IPS DF 6.9 (cell line): ENCODE measurements at places on chromosomes 1 and 21.
A peak's percentile ranks its signal among the peaks of the same experiment; 100 is the strongest.

- DNase-seq: peak; percentile 20
Measured at GRCh38 chr1:93061895-93062792, 16.9 kb upstream of the MTF2 start.

GRCh38 chr1:77511440-77511840, 171.0 kb downstream of the ZZZ3 start:
- no peak for DNase-seq

GRCh38 chr1:152673016-152673415, 2.1 kb upstream of the LCE2C start:
- DNase-seq: no peak

GRCh38 chr21:42570841-42571387, 57.3 kb downstream of the SLC37A1 start:
- DNase-seq: no peak

GRCh38 chr1:55916481-55916880, 662.9 kb downstream of the PLPP3 start:
- no peak for DNase-seq

- no peak for DNase-seq
Measured at GRCh38 chr1:6294890-6295556, 34.1 kb upstream of the GPR153 start.

DNA sequence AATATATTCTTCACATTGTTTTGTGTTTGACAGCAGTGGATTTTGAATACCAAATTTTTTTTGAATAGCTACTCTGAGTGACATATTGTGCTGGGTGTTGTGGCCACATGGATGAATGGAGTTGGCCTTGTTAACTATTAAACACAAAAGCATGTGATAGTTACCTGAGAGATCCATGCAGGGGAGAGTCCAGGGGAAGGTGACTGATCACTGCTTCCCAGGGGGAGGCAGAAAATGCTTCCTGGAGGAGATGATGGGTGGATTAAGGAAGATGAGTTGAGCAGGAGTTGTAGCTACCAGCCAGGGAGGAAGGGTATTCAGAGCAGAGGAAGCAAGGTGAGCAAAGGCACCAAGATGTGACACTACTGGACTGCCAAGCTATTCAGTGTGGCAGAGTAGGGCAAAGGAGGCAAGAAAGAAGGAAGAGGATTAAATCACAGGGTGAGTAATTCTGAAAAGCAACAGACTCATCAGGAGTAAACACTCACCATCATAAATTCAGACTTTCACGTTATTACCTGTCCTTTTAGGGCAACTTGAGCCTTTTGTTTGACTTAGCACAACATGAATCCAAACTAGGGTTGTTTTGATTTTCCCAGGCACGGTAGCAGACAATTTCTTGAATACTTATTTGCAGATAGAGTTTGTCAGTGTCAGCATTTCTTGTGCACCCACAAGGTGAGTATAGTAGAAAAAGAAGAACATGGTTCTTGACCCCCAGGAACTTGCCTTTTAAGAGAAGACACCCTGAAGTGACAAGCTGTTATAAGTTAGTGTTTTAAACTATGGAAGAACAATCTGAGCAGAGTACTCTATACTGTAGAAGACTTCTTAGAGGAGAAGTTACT, 4.2 kb downstream of the CD46 start:
- no peak for DNase-seq

- DNase-seq: no peak
Measured at GRCh38 chr1:103576065-103576464, 4.7 kb downstream of the AMY2B start.

DNA sequence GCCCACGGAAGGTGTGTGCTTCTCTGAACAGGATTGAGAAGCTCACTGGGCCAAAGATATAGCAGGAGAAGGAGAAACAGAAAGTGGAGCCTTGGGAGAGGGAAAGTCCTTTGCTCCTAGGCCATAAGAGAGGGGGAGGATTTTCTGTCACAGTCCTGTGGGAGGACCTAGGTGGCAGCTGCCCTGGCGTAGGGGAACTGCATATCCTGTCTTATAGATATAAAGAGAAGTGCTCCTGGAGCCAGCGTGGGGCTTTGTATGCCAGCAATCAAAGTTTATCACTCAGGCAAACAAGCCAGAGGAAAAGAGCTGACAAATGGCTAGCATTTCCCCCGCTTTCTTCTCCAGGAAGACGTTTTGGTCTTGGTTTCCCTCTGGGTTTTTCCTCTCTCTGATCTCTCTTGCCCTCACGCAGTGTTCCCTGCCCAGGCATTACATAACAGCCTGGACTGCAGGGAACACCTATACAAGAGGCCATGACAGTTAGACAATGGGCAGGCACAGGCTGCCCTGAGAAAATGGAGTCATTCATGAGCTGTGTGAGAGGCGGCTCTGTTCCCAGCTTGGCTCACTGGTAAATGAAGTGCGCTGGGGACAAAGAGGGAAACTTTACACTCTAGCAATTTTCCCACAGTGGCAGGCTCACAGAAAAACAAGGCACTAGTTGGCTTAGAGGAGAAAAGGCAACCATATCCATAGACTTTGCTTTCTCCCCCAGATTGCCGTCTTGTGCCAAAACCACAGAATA, 52.5 kb upstream of the ZNF648 start:
- DNase-seq: no peak

- DNase-seq: no peak
Measured at GRCh38 chr1:226730071-226730470, 9.0 kb downstream of the ITPKB start.

- no peak for DNase-seq
Measured at GRCh38 chr21:35377505-35378090, 328.5 kb upstream of the RUNX1 start.

GRCh38 chr1:17674726-17675500, 80.2 kb upstream of the ACTL8 start:
- no peak for DNase-seq

DNA sequence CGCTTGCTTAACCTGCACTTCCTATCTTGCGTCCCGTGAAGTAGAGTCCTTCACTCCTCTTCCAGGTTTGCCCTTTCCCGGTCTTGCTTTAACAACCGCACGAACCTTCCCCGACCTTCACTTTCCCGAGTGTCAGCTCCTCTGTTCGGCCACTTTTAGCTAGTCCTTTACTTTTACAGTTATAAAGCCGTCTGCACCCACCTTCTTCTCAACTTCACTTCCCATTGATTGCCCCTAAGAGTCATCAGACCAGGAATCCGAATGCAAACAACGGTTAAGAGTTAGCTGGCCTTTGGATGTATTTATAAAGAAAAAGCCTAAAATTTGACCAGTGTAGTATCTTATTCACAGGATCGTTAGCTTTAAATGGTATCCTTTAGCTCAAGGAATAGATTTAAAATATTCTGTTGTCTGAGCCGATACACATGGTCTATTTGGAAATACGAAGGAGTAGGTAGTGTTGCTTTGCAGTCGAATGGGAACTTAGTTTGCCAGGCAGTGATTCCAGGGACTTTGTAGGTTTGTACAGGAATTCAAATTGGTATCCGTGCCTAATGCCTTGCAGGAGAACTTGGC, 1.4 kb downstream of the PPP2R5A start:
- no peak for DNase-seq

GRCh38 chr1:165114022-165114888, 242.3 kb downstream of the LMX1A start:
- peak; percentile 60 for DNase-seq

GRCh38 chr1:172977296-172978017, 73.3 kb downstream of the TNFSF18 start:
- DNase-seq: no peak

DNA sequence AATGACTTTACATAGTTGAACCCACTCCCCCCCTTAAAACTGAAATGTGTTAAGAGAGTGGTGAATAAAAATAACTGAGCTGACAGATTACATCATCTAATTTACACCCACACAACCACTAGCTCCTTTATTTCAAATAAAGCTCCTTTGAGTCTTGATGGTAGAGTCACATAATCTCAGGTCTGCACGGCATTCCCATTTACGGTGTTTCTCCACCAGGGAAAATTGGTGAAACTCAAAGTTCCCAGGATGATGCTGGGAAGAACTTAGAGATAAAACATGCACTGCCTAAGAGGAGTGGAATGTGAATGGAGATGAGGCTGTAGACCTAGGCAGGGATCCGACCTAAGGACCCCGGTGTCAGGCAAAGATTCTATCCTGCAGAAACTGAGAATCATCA, 727.8 kb upstream of the ADAMTS5 start:
- peak; percentile 7 for DNase-seq

DNA sequence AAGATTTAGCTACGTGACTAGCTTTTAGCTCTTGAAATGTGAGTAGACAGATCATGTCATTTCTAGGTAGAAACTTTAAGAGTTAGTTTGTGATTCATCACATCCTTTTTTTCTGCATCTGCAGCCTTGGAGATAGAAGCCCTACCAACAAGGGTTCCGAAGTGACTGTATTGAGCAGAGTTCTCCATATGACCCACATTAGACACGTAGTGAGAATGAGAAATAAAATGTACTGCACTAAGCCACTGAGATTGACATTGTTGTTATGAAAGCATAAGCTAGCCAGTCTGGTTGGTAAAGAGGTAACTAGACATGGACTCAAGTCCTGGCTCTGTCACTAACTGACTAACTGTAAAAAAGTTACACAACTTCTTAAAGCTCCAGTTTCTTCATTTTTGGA, 296.1 kb downstream of the PDE4B start:
- no peak for DNase-seq

DNA sequence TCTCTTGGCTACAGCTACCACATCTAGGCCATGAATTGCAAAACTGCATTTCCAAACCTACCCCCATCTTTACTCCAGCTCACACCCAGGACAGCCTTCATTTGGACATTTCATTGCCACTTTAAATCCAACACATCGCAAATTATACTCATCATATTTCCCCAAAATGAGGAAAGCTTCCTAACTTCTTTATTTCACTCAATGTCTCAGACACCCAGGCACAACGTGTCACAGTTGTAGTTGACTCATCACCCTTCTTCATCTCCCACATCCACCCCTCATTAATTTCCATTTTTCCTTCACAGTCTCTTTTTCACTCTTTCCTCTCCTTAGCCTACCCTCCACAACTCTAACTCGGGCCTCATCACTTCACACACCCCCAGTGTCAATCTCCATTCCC, 6.7 kb downstream of the OTUD7B start:
- no peak for DNase-seq

- no peak for DNase-seq
Measured at GRCh38 chr1:234699795-234700665, 90.1 kb upstream of the IRF2BP2 start.

GRCh38 chr1:79133774-79134364, 127.3 kb upstream of the ADGRL4 start:
- no peak for DNase-seq

GRCh38 chr1:162985816-162986435, 83.2 kb upstream of the RGS4 start:
- DNase-seq: no peak

GRCh38 chr1:87781554-87781953, 452.9 kb downstream of the LMO4 start:
- no peak for DNase-seq

DNA sequence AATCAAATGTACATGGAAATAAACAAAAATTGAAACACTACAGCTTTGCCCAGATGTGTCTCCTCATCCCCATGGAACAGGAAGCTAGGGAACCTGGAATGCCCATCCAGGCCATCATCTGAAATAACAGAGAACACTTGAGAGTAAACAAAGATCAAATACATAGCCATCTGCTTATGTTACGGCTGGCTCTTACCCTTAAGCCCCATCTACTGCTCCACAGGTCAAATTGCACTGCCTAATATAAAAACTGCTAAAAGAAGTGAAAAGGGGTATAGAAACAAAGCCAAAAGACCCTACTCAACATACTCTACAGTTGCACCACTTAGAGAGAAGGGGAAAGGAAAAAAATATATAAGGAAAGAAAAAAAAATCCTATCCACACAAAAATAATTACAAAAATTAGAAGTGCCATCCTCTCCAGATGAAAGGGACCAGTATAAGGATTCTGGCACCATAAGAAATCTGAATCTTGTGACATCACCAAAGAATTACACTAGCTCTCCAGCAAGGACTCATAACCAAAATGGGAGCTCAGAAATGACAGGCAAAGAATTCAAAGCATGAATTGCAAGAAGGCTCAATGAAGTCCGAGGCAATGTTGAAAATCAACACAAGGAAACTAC, 26.9 kb downstream of the OR6Y1 start:
- DNase-seq: no peak

GRCh38 chr1:187143783-187144182, 315.0 kb downstream of the PLA2G4A start:
- DNase-seq: no peak

- DNase-seq: no peak
Measured at GRCh38 chr21:15592271-15592860, 137.4 kb upstream of the USP25 start.

DNA sequence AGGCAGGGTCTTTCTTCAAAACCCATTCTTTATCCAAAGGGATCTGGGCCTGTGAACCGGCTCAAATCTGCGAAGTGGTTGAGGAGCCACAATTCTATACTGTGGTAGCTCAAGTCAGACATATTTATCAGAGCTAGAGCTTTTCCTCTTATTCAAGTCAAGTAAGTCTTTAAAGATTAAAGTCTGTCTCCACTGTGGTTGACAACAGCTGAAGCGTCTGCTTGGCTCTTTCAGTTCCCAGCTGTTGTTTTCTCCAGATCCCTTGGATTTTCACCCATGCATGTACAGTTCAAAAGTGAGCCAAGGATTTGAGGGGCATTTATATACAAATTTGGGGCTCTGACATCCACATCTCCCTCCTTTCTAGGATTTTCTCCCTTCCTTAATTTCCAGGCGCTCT, 66.9 kb downstream of the C1orf185 start:
- no peak for DNase-seq

- no peak for DNase-seq
Measured at GRCh38 chr1:244881552-244882280, 17.4 kb upstream of the HNRNPU start.

- no peak for DNase-seq
Measured at GRCh38 chr1:152048416-152049009, 11.7 kb upstream of the S100A11 start.

GRCh38 chr1:57192222-57192621, 226.4 kb upstream of the C8B start:
- no peak for DNase-seq

GRCh38 chr21:44365967-44366585, 12.7 kb downstream of the TRPM2 start:
- no peak for DNase-seq

GRCh38 chr1:155051342-155051776, 243 bp downstream of the ADAM15 start:
- no peak for DNase-seq

DNA sequence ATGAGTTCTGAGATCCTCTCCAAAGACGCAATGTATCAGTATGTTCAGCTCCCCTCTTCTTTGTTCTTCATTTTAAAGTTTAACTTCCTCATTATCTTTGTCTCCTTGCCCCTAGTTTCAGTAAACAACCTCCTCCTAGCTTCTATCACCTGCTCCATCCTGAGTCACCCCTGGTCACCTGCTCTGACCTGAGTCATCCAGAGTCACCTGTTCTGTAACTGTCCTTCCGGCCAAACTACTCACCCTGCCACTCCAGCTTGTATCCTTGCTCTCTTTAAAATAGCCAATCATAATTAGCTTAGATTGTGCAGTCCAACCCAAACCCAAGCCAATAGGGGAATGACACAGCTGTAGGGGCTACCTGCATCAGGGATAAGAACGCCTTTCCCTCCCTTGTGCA, 332.0 kb downstream of the OLFM3 start:
- no peak for DNase-seq
